ENCODE measurements at places on chromosomes 6 and 20.

GRCh38 chr6:69816026-69816425, 19.2 kb upstream of the LMBRD1 start:
- no peak for DNase-seq

DNA sequence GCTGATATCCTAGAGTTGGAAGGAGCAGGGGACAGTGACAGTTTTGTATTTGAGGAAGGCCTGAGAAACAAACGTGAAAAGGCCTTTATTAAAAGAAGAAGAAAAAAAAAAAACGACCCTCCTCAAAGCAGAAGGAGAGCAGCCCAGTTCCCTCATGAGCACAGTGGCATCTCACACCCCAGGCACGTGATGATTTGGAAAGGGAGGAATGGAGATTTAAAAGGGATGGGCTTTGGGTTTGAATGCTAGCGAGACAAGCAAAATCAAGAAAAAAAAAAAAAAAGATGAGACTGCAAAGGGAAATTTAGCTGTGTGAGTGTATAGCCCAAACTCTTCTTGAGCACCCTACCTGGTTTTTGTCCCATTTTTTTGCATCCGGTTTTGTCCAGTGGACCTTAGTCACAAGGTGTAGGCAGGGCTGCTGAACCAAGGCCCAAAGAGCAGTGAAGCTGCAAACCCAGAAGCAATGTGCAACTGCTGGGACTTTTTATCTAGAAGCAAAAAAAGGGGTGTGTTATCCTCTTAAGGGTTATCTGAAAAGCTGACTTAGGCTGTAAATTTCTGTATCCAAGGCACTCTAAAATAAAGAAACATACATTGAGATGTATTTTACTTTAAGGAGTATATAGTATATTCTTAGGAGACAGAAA, 54.5 kb upstream of the RREB1 start:
- no peak for DNase-seq

GRCh38 chr20:53582574-53583351, 10.9 kb downstream of the ZNF217 start:
- DNase-seq, result peak; percentile 43

DNA sequence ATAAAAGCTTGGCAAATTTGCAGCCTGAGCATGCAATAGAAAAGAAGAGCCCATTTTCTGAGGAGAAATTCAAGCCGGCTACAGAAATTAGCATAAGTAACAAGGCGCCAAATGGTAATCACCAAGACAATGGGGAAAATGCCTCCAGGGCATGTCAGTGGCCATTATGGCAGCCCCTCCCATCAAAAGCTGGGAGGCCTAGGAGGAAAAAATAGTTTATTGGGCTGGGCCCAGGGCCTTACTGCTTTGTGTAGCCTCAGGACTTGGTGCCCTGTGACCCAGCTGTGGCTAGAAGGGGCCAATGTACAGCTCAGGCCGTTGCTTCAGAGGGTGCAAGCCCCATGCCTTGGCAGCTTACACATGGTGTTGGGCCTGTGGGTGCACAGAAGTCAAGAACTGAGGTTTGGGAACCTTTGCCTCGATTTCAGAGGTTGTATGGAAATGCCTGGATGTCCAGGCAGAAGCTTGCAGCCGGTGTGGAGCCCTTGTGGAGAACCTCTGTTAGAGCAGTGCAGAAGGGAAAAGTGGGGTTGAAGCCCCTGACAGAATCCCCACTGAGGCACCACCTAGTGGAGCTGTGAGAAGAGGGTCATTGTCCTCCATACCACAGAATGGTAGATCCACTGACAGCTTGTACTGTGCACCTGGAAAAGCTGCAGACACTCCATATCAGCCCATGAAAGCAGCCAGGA, 328.5 kb upstream of the MAP3K7 start:
- DNase-seq, result no peak

DNA sequence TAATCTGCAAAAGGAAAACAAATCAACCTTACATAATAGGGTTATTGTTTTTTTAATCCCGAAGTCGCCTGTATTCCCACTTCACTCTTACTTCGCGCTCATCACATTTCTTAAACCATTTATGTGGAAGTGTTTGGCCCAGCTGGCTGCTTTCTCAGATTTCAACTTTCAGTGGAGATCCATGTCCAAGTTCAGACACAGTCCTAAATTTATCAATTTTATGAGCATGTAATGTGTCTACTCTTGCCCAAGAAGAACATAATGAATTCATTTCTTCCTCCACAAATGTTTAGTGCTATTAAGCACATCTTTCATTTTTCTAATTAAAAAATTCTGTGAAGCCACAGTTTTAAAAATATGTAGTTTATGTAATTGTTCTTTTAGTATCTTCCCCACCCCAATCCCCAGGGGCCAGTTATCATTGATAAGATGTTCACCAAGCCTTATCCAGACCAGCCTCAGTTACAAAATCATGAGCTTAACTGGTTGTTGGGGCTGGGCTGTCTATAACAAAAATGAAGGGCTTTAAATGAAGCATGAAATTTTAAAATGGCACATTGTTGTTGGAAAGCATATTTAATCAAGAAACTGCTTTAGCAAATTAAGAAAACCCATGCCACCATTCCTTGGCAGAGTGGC, 151.7 kb downstream of the UST start:
- no peak for DNase-seq

GRCh38 chr6:124438546-124439065, 523.6 kb upstream of the RNF217 start:
- no peak for DNase-seq

DNA sequence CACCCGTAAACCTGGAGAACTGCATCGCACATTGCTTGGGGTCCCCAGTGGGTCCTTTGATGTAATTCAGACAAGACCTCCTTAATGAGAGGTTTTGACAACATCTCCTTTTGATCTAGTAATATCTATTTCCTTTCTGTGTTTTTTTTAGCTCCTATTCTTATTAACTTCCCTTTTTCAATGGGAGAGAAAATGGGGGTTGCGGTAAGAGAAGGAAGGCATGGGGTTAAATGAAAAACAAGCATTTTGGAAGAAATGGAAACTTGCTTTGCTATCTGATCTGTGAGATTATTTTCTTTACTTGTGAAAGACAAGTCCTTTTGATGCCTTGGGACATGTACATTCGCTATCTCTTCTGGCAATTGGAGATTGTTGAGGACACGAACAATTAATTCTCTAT, 418.6 kb upstream of the MAN1A1 start:
- no peak for DNase-seq

DNA sequence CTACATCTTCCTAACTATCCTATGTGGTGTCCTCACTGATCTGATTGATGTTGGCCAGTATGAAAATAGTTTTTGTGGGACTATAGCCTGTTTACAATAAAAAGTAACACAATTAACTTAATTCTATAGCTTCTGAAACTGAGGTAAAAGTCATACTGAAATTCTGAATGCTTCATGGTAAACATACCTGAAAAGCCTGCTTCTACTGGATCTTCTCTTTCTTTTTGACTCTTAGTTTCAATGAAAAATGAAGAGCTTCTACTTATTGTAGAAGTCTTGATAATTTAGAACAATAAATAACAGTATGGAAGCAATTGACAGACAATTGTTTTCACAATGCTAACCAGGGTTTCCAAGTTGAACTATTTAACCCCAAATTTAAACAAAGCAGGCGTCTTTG, 383.9 kb upstream of the MMS22L start:
- DNase-seq, result no peak

DNA sequence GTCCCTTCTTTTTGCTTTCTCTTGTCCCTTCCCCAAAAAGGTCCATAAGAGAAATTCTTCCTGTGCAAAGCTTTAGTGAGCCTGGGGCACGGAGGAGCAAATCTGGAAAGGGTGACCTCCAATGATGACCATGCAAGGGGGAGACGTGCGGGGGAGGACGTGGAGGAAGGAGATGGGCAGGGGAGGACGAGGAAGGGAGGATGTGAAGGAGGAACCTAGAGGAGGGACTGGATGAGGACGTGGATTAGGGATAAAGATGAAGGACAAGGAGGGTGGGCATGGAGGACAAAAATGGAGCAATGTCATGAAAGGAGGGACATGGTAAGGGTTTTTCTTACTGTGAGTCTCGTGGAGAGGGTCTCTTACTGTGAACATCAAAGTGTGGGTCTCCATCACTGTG, 139.5 kb downstream of the ERMARD start:
- DNase-seq, result no peak

DNA sequence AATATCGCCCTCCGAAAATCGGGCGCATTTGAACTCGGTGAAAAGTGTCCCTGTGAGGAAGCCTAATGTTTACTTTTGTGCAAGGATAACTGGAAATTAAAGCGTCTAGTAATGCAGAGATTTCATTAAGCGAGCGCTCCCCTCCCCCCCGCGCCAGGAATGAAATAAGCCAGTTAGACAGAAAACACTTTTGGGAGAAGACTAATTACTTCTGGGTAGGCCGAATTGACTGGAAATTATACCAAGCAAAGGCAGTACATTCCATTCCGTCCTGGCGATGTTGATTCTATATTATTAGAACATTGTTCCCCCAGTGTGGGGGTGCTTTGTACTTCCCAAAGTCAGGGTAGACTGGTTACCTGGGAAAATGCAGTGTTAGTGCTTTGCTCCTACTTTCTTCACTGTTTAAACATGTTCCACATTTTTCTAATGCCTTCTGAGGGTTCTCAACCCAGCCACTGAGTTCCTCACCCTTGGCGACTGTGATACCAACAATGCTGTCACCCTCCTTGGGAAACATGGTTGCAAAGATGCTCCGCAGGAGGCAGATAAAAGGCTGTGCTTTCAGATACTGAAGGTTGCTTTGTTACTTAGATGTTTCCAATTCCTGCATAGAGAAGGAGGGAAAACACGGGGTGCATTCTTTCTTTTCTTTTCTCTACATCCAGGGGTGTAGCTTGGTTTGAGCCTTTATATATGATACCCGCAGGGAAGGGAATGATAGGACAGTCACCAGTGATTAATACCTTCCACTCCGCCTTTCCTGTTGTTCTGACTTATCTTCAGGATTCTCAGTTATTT, 2.6 kb downstream of the GJA1 start:
- no peak for DNase-seq

GRCh38 chr6:159959165-159959975, 9.5 kb upstream of the IGF2R start:
- no peak for DNase-seq

DNA sequence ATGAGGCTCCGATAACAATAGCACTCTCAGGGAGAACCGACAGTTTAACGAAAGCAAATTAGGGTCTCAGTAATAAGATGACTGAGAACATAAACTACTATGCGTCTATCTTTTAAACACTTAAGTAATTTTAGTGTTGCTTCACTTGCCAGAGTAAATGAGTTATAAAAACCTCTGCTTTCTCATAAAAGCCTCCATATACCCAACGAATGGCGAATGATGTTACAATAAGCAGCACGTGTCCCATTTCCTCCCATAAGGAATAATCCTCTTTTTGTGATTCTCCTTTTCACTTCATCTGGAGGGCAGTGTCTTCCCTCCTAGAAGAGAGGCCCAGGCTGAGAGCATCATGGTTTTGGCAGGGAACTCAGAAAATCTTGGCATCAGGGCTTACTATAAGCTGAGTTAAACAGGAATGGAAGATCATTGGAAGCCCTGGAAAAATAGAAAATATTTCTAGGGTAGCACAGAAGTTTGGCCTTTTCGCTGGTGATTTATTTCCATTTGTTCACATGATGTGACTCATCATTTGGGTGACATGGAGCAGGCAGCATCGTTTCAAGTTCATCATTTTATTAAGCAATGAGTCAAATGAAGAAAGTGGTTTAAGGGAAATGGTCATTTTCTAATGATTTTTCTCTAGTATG, 255.4 kb downstream of the ATXN1 start:
- no peak for DNase-seq

- no peak for DNase-seq
Measured at GRCh38 chr6:15365273-15365687, 119.4 kb downstream of the JARID2 start.

GRCh38 chr6:125251516-125252220, 50.1 kb downstream of the HDDC2 start:
- no peak for DNase-seq

DNA sequence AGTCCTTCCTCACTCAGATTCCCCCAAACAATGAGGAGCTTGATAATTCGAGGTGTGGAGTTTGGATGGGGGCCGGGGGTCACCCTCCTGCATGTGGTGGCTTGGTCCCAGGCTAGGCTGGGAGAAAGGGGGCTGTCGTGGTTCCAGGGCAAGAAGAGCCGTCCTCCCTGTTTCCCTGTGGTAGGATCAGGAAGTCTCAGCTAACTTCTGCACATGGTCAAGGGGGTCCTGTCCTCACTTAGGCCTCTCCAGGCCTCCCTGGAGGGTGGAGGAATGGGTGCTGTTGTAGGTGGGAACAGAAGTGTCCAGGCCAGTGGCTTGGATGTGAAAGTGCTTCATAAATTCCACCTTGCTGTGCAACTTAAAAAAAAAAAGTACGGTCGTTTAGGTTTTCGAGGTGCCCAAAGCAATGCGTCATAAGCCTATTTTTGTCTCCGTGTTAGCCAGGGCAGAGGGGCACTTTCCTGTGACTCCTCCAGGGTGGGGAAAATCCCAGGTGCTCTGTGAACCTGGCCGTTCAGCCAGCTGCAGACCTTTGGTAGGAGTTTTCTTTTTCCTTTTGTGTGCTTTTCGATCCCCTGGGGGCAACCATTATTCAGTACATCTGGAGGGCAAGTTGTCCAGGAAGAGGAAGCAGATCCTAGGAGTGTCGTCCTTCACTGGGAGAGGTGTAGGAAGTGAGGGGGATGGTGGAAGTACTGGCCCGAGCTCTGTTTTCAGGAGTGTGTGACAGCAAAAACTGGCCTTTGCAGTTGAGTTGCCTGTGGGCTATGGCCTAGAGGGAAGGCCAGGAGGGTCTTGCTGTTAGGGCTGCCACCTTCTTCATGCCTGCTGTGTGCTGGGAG, 9.6 kb downstream of the IGF2R start:
- no peak for DNase-seq

DNA sequence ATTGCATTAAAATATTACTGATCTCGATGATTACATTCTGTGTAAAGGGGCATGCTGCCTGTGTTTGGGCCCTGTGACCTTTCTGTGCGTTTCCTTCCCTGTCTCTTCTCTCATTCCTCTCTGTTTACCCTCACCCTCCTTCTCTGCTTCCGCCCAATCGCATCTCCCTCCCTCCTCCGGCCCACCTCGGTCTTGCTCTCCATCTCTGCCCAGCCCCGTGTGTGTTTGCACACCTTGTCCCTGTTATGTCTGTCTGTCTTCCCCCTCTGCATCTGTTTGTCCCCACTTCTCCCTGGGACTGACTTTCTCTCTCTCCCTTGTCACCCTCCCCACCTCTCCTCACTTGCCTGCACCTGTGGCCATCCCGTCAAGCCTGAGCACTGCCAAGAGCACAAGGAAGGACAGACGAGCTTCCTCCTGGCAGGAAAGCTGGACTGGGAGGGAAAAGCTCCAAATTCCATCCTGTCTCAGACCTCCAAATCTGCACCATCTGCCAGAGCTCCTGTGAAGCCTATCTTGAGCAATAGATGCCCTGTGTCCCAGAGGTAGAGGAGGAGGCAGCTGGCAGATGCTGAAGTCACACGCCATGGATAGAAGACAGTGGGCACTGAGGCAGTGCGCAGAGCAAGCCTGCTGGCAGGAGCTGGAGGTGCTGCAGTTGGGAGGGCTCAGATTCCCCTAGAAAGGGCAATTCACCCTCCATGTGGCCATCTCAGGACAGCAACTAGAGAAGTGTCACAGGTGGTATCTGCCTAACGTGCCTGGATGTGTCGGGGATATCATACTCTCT, 172.3 kb downstream of the PTPRT start:
- DNase-seq, result no peak

- DNase-seq, result no peak
Measured at GRCh38 chr6:101401792-101402621, 8.5 kb downstream of the GRIK2 start.
